ENCODE measurements at places on chromosomes 4 and X.

- no peak for DNase-seq
Observed at GRCh38 chr4:158371158-158371557, 150.5 kb upstream of the RXFP1 start.

- no peak for DNase-seq
Observed at GRCh38 chrX:18677161-18677869, 5.4 kb upstream of the RS1 start.

DNA sequence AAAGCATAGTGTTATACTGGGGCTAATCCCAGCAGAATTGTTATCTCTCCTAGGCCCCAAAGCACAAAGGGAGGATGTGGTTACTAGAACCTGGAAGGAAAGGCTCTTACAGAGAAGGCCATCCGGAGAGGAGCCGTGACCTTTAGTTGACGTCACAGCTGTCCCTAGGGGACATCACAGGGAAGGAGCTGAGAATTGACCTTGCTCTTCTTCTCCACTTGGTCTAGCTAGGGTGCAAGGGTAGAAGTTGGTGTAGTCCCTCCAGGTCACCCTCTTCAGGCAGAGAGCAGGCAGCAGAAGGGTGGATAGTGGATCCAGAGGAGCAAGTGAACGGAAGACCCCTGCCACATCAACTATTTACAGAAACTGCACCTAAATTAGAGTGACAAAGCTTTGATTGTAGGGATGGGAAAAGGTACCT is 22.8 kb upstream of the FGF2 start:
- DNase-seq: no peak

GRCh38 chrX:70656304-70656703 is 211.7 kb downstream of the DLG3 start:
- no peak for DNase-seq

DNA sequence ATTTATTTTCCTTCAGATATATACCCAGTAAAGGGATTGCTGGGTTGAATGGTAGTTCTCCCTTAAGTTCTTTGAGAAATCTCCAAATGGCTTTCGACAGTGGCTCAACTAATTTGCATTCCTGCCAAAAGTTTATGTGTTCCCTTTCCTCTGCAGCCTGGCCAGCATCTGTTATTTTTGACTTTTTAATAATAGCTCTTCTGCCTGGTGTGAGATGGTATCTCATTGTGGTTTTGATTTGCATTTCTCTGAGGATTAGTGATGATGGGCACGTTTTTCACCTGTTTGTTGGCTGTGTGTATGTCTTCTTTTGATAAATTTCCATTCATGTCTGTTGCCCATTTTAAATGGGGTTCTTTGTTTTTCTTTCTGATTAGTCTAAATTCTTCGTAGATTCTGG is 375.2 kb downstream of the UBE2NL start:
- no peak for DNase-seq

DNA sequence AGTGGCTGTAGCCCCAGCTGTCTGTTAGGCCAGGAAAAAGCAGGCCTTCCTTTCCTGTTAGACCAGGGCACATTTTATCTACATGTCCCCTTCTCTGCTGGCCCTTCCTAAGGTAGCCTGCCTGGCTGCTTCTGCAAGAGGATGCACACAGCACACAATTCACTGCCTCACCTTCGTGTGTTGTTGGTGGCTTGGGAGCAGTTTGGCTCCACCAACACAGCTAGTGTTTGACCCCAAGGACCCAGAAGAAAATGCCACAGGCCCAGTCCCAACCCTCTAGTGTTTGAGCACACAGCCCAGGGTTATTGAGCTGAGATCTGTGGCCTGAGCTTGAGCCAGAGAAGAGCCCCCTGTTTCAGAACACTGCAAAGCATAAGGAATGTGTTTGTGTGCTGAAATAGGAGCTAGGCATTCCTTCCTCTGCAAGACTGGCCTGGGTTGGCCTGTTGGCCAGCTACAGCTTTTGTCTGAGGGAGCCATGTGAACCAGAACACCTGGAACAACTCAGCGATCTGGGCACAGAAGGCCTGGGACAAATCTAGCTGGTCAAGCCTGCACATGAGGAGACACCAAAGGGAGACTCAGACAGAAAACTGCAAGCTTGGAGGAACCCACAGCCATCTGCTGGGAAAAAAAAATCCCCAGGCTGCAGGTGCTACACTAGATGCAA is 26.4 kb downstream of the MAGEE1 start:
- DNase-seq: no peak

- peak; percentile 39 for DNase-seq
Observed at GRCh38 chr4:119559044-119559647, 69.5 kb downstream of the PDE5A start.

GRCh38 chr4:119099227-119099810 is 36.3 kb upstream of the MYOZ2 start:
- no peak for DNase-seq

DNA sequence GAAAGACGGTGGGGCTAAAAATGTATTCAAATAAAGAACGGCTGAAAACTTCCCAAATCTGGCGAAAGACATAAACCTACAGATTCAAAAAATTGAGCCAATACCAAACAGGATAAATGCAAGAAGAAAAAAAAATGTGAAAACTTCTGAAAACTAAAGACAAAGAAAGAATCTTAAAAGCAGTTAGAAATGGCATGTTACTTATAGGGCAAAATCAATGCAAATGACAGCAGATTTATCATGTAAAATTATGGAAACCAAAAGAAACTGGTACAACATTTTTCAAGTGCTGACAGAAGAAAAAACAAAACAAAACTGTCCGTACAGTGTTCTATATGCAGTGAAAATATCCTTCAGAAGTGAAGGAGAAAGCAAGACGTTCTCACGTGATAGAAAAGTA is 239.0 kb downstream of the PDGFC start:
- no peak for DNase-seq
